Hair follicular keratinocyte (primary cell): ENCODE measurements at places on chromosomes 1 and 21. TPM values are rescaled to one million over a fixed set of nuclear protein-coding genes. Genes with fewer than 3 reads are reported as not detected.

The BTBD19 gene
- 1.2 and 6.2 TPM in 2 replicates for total RNA-seq

The COL8A2 gene
- 4.8 and 11.9 TPM in 2 replicates for total RNA-seq

The TMEM125 gene
- total RNA-seq = 3.0 and 4.3 TPM in 2 replicates

The NHLH1 gene
- not detected in 2 replicates for total RNA-seq

The OXCT2 gene
- 1.8 and 3.2 TPM in 2 replicates for total RNA-seq

The KCNJ10 gene
- not detected in 2 replicates for total RNA-seq

The OR2L5 gene
- total RNA-seq = not detected in 2 replicates

The SMIM1 gene
- total RNA-seq = 11.9 TPM in 1 of 2 replicates, not detected in the other

The SPRR3 gene
- total RNA-seq = 0.61 and 0.70 TPM in 2 replicates

The PLEKHN1 gene
- 4.0 and 10.2 TPM in 2 replicates for total RNA-seq

The PDE9A gene
- 0.19 and 2.3 TPM in 2 replicates for total RNA-seq

The S100A2 gene
- 7,785 and 8,615 TPM in 2 replicates for total RNA-seq

The VTCN1 gene
- total RNA-seq = not detected in 2 replicates

The HSD3B1 gene
- total RNA-seq = not detected in 2 replicates

The MEX3A gene
- total RNA-seq = 1.8 and 2.0 TPM in 2 replicates

The BCAN gene
- total RNA-seq = 0.08 TPM in 1 of 2 replicates, not detected in the other

The TRIM17 gene
- 1.4 TPM in 1 of 2 replicates, not detected in the other for total RNA-seq

The CACNA1S gene
- not detected in 2 replicates for total RNA-seq

The LRRC7 gene
- not detected in 2 replicates for total RNA-seq

The ELAVL4 gene
- not detected in 2 replicates for total RNA-seq

The CBR3 gene
- 3.7 and 8.2 TPM in 2 replicates for total RNA-seq

The SLC22A15 gene
- total RNA-seq = 5.2 and 11.8 TPM in 2 replicates

The PTAFR gene
- 16.7 and 28.3 TPM in 2 replicates for total RNA-seq
